ENCODE measurements at places on chromosomes 7 and 10. TPM values are rescaled to one million over a fixed set of nuclear protein-coding genes. Genes with fewer than 3 reads are reported as not detected.

LIPK gene
- total RNA-seq = not detected

DYNC1I1 gene
- total RNA-seq = 4.3 TPM

IDI2 gene
- not detected for total RNA-seq

OR9A2 gene
- total RNA-seq = not detected

FGFR2 gene
- 1.4 TPM for total RNA-seq

CDK5 gene
- total RNA-seq = 7.3 TPM

HTR7 gene
- 0.74 TPM for total RNA-seq

ZNF804B gene
- not detected for total RNA-seq

NCF1 gene
- 8.6 TPM for total RNA-seq

C1QL3 gene
- total RNA-seq = not detected

AASS gene
- 24.7 TPM for total RNA-seq

RAMP3 gene
- 49.2 TPM for total RNA-seq

SUGCT gene
- total RNA-seq = 2.9 TPM

TLX1 gene
- not detected for total RNA-seq

AGAP4 gene
- 14.4 TPM for total RNA-seq

- no peak for DNase-seq
Measured at GRCh38 chr10:62635127-62635526, 169.4 kb upstream of the ADO start.

- peak; percentile 79 for DNase-seq
Measured at GRCh38 chr7:132225216-132226030, 350.8 kb downstream of the PLXNA4 start.

- no peak for DNase-seq
Measured at GRCh38 chr7:69359003-69359700, 239.1 kb upstream of the AUTS2 start.

- no peak for DNase-seq
Measured at GRCh38 chr10:17240096-17240495, 12.1 kb downstream of the VIM start.

- DNase-seq = no peak
Measured at GRCh38 chr7:81128011-81128410, 209.2 kb upstream of the SEMA3C start.

GRCh38 chr10:88064608-88065382 lies 201.4 kb downstream of the PTEN start:
- DNase-seq = no peak

DNA sequence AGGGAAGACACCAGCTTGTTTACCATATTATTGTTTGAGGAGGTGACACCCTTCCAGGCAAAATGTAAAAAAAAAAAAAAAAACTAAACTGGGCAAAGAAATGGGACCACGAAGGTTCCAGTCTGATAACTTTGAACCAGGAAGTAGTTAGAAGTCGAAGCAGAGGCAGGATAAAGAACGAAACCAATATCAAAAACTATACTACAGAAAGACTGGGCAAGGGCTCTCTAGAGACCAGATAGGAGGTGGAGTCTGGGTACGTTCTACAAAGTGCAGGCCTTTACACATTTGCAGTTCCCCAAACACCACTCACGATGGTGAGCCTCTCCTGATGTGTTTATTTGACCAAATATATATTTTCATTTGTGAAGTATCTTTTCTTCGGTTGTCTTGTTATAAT lies 125.7 kb upstream of the CDK1 start:
- DNase-seq = no peak

DNA sequence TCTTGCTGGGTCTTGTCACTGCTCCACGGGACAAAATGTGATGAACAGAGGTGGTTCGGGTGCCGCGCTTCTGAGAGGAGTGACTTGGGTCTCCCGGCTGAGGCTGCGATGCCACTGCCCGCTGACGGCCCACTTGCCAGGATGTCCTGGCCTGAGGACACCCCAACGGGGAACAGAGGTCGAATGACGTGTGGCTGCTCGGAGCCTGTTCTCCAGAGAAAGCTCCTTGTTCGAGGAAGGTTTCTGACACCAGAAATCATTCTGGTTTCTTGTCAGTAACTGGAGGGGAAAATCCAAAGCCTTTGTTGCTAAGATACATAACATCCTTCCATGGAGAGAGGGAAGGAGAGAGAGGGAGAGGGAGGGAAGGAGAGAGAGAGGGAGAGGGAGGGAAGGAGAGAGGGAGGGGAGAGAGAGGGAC lies 236.4 kb downstream of the WDR37 start:
- DNase-seq = no peak

GRCh38 chr7:23272275-23272674 lies 25.7 kb downstream of the GPNMB start:
- no peak for DNase-seq

GRCh38 chr7:154844499-154844898 lies 158.4 kb downstream of the PAXIP1 start:
- no peak for DNase-seq

DNA sequence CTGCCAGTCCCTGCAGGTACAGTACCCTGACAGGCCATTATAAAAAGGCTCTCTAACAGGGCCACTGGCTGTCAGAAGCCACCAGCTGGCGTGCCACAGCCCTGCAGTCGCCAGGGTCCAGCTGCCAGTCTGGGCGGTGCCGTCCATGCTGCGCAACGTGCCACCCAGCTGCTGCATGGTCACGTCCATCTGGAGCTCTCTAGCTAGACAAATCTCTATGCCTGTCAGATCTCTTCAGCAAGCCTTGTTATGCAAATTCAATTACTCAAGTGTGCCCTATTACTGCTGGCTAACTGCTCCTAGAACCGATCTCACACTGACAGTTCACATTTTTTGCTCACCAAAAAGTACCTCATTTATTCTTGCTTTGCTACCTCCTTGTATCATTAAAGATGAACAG lies 75.9 kb downstream of the HIBADH start:
- DNase-seq = no peak

DNA sequence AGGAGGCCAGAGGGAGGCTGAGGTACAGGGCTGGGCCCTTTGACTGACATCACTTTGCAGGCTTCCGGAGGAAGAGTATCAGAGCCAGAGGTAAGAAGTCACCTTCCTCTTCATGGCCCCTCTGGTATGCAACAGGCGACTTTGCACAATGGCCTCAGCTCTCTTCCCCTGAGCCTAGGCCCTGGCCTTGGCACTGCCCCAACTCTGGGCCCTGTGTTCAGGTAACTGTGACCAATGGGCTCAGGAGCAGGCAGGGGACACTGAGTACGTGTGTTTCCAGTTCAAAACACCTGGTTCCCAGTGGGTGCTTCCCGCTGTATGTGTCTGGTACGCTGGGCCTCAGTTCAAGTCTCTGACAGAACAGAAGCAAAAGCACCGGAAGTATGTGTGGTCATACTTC lies 12.1 kb upstream of the PAX2 start:
- no peak for DNase-seq

- DNase-seq = no peak
Measured at GRCh38 chr7:7718492-7718891, at the start of gene RPA3. RPA3 (minus strand) TSS chr7:7718607; CDS start chr7:7640418, 78,189 bp downstream.

- no peak for DNase-seq
Measured at GRCh38 chr7:31487476-31487875, 26.4 kb upstream of the ITPRID1 start.

- DNase-seq = peak; percentile 85
Measured at GRCh38 chr7:45080265-45080957, 8.4 kb downstream of the NACAD start.

DNA sequence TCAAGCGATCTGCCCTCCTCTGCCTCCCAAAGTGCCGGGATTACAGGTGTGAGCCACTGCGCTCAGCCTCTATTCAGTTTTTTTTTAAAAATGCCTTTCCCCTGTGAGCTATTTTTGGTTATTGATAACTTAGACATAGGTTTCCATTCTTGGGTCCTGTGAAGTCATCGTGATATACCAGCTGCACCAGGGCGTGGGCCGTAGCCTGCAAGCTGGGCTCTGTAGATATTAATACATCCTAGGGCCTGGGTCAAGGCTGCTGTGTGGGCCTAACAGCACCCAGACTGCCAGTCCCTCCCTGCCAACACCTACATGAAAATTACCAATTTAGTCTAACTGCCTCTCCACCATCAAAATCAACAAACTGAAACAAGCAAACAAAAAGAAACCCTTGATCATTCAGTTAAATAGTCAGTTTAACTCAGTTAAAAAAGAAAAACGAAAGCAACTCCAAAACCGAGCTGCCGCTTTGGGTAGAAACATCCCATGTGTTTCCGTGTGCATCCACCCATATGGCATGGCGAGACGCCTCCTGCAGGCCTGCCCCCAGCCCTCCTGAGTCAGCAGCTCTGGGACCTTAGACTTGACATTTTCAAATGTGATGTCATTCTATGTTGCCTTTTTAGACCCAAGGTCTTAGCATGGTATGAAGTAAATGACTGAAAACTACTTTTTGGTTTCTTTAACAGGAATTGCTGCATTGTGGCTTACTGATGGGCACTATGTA lies 330.2 kb downstream of the GLRX3 start:
- peak; percentile 49 for DNase-seq

GRCh38 chr7:122913608-122914007 lies 27.3 kb upstream of the CADPS2 start:
- no peak for DNase-seq

GRCh38 chr7:67754651-67755050 lies 758.0 kb downstream of the TYW1 start:
- DNase-seq = no peak

DNA sequence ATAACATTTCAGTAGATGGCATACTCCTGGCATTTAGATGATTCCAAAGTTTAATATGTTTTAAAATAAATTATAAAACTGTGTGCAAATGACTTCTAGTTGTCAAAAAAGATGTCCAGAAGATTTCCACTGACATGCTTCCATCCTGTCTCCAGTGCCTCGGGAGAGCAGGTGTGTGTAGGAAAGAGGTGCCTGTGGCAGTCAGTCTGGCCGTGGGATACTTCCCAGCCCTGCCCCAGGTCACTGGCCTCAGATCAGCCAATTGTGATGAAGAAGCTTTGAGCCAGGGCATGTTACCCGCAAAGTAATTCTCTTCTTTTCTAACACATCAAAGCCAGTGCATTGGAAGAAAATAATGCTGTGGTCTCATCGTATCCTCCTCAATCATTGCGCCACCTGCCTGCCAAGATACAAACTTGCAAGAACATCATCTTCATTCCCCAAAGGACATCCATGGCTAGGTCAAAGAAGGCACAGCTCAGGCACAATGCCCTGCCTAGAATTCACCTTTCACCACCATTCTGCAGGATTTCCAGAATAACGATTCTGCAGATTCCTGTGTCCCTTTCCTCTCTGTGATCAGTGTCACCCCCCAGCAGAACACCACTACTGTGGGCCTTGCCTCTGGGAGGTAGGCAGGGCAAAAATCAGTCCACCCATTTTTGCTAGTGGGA lies 6.3 kb upstream of the KCNMA1 start:
- no peak for DNase-seq

DNA sequence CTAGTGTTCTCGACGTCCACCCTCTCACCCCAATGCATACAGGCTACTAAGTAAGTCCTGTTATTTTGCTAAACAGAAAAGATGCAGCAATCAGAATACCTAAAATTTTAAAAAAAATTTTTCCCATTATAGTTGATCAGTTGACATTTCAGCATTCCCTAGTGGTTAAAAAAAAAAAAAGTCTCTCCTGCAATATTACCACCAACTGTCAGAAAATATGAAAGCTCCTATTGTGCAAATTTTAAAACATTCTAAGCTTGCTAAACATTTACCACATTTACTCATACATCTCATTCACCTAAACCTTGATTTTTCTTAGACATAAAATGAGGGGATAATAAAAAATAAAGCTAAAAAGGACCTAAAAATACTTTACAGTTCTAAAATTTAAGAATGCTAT lies 165.6 kb downstream of the AVL9 start:
- DNase-seq = no peak

- peak; percentile 83 for DNase-seq
Measured at GRCh38 chr7:480531-481218, 39.0 kb downstream of the PDGFA start.

DNA sequence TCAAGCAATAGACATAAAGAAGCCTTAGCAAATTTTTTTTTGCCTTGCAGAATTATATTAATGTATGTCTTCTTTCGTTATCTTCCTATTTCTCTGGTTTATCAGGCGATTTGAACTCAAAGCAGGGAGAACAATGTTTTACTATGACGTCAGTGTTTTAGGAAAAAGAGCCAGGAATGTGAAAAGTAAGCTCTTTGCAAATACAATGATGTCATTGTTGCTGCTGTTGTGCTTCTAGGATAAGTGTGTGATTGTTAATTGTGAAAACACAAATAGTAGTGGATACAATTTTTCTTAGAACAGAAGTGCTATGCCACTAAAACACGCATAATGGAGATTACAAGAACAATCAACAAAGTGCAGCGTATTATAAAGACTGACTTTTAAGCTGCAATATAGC lies 9.5 kb upstream of the AUTS2 start:
- DNase-seq = no peak

DNA sequence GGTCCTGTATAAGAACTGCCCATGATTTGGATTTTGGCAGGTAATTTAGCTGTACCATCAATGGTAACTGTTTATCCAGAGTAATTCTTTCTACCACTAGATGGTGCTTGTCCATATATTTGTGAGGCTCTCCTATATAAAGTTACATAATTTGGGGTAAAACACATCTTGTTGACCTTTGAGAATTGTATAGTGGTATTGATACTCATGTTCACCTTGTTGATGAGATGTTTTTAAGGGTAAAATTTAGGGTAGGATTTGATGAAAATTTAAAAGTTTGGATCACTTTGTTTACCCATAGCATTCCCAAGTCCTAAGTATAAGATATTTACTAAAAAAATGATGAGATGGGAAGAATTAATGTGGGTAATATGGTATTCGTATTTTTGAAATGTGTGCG lies 31.6 kb downstream of the ST7 start:
- no peak for DNase-seq

- no peak for DNase-seq
Measured at GRCh38 chr7:132879579-132879978, 202.3 kb downstream of the CHCHD3 start.

- DNase-seq = no peak
Measured at GRCh38 chr7:26664274-26664673, 200.1 kb downstream of the SKAP2 start.

DNA sequence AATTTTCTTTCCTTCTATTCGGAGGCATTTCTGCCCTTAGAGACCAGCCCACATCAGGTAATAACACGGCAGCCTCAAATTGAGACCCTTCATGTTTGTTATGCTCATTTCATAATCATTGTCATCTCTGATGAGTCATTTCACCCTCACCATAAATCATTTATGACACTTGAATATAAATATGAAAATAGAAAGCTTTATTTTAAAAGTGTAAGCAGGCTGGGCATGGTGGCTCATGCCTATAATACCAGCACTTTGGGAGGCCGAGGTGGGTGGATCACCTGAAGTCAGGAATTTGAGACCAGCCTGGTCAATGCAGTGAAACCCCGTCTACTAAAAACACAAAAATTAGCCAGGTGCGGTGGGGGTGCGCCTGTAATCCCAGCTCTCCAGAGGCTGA lies 57.4 kb upstream of the EGFR start:
- no peak for DNase-seq

GRCh38 chr7:11726001-11726793 lies 105.8 kb downstream of the THSD7A start:
- DNase-seq = no peak

- no peak for DNase-seq
Measured at GRCh38 chr7:85396676-85397075, 209.8 kb upstream of the SEMA3D start.
